Stimulated activated CD8-positive, alpha-beta memory T cell treated with anti-CD3 and anti-CD28 coated beads, Interleukin-4, amount 100 ng/mL, for 1 hour (primary cell): ENCODE measurements at places on chromosomes 4 and X.

GRCh38 chr4:148776941-148777340, 334.7 kb upstream of the NR3C2 start:
- DNase-seq: no peak

DNA sequence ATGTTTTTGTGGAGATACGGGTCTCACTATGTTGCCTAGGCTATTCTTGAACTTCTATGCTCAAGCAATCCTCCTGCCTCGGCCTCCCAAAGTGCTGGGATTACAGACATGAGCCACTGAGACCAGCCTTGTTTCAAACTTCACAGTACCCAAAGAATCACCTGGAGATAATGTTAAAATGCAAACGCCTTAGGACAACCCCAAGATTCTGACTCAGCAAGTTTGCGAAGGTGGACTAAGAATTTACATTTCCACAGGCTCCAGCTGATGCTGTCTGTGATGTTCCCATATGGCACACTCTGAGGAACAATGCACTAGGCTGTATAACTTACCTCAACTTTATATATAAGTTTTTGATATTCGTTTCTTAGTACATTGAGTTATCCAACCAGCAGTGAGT, 984 bp upstream of the STATH start:
- DNase-seq: no peak

- no peak for DNase-seq
These were observed 459.5 kb downstream of the GASK1B start for GRCh38 chr4:157713342-157713741.

GRCh38 chrX:69015156-69015555, 150.1 kb downstream of the PJA1 start:
- DNase-seq: no peak

DNA sequence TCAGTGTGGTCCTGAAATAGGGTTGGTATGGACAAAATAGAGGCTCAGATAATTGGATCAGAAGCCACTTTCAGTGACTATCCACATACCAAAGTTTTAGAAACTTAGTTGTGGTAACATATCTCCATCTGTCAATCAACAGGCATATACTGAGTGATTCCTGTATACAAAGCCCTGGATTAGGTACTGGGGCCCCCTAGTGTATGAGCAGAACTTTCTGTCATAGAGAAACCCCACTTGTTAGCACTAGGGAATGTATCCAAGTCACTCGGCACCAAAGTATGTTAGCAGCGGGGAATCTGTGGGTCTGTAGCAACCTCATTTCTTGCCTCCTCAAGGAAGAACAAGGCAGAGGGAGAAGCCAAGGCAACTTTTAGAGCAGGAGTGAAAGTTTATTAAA, 50.7 kb downstream of the MAP7D3 start:
- no peak for DNase-seq

DNA sequence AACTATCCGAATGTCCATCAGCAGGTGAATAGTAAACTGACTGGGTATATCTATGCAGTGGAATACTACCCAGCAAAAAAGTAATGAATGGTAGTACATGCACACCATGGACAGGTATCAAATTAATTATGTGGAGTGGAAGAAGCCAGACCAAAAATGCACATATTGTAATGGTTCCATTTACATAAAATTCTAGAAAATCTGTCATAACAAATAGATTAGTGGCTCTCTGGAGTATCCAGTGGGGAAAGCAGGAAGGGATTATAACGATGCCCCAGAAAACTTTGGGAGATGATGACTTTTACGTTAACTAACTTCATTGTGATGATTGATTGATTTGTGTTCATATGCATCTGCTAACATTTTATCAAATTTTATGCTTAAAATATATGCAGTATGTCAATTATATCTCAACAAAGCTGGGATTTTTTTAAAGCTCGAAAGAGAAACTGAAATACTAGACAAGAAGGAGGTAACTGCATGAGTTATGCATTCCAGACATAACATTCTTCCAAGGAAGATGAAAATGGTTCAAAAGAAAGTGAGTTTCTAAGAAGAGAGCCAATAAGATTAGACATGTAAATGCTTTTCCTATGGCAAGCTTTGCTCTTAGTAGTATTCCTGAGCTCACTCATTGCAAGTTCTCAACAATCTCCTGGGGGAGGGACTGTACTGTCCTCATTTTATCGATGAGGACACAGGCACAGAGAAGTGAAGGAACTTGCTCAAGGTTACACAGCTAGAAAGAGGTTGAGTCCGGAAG, 58.6 kb upstream of the MSX1 start:
- DNase-seq: no peak

GRCh38 chr4:4778554-4778953, 80.9 kb upstream of the MSX1 start:
- no peak for DNase-seq

DNA sequence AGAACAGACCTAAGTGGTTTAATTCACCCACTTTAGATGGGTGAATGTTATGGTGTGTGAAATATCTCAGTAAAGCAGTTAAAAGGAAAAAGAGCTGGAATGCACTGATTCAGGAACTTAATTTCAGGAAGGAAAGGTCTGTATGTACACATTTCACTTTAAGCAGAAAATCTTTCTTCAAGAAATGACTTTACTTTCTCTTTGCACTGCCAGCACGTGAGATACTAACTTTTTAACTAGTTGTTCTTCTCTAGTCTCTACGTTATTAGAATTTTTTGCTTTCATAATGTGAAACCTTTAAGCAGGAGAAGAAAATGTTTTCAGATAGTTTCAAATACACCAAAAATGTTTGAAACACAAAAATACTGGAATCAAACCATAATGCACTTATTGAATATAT, 18.8 kb downstream of the C4orf46 start:
- DNase-seq: no peak
